ENCODE measurements at places on chromosomes 6 and 20.

DNA sequence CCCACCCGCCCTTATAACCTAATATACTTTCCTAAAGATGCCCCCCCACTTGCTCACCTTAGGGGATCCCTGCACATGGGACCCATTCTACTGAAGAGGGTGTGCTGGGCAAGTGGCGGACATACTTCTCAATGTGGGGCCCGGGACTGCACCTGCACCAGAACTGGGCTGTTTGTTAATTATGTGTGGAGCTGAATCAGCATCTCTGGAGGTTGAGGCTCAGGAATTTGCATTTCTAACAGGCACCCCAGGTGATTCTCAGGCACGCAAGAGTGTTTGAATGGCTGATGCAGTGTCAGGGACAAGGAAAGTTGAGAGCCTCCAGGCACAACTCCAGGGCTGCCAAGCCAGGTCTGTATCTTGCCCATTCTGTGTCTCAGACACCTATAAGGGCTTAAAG, 8.9 kb upstream of the PTPRT start:
- no peak for DNase-seq

GRCh38 chr6:39321761-39322160, 741 bp downstream of the KCNK16 start:
- DNase-seq = no peak

DNA sequence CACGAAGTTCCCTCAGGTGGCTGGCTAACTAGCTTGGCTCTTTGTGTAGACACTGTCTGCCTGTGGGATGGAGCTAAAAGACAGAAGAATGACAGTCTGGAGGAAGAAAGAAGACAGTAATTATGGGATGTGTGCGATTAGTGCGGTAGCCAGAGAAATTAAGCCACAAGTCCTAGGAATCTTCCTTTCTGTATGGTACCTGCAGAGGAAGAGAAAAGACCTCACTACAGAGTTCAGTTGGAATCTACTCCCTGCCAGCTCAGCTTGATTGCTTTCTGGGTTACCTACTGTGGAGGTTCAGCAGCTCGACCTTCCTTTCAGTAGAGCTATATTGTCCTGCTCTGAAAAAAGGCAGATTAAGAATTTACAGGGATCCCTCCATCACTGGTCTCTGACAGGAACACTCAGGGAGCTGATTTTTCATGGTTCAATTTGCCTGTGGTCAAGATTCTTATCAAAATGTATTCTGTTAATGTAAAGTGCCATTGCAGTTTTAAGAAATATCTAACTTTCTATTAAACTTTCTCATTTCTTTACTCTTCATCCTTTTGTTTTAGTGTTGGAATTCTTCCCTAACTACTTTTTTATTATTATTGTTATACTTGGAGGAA, 187.2 kb downstream of the CENPW start:
- no peak for DNase-seq

- no peak for DNase-seq
Measured at GRCh38 chr6:16800942-16801341, 39.7 kb upstream of the ATXN1 start.

DNA sequence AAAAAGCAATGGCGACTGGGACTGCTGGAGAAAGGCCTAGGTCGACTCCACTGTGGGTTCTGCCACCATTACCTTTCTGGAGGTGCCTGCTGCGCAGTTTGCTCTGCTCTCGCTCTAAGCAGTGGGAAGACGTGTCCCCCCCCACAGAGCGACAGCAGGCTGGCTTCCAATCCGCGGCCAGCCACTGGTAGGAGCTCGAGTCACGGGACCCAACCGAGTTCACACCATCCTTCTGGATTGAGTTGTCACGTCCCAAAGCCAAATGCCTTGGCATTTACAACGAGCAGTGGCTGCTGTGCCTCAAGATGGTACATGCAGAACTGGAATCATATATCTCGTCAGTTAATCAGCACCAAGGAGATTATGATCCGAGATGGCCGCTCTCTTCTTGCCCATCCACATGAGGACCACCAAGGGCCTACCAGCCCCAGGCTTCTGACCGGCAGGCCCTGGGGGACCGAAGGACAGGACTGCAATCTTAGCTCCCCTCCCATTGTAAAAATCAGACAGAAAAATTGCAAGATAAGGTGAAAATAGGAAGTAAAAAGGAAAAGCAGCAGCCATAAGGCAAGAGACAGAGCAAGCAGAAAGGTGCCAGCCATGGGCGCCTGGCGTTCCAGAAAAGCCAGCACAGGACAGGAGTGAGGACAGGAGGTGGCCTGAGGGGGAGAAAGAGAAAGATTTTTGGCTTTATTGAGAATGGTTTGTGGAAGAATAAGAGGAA, 74.4 kb downstream of the TRAM2 start:
- DNase-seq = no peak

DNA sequence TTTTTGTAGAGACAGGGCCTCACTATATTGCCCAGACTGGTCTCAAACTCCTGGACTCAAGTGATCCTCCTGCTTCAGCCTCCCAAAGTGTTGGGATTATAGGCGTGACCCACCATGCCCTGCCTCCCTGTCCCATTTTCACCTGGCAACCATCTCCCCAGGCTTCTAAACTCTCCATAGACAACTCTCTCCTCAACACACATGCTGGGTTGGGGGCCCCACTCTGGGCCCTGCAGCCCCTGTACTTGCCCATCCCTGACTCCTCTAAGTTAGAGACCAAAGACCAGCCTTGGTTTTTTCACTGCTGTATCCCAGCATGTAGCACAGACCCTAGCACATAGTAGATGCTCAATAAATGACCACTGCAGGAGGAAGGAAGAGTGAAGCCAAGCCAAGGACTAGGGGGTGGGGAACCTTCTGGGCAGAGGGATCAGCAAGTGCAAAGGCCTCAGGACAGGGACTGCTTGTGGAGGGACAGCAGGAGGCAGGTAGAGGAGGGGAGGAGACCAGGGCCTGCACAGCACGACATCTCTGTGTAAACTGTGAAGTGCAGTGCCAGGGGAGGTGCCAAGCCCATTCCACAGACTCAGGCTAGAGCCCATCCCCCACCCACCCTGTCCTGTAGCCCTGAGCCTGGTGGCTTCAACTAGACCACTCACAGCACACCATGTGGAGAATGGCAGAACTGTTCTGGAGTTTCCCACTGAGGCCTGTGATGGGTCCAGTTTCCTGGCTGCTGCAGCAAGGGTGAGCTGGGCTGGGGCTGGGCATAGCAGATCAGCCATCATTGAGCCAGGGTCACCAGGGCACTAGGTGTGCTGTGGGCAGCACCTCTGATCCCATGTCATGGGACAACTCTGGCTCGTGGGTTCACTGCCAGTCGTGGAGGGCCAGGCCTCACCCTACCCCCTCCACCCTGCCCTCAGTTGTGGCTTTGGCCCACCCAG, 3.4 kb upstream of the SRC start:
- DNase-seq = no peak

GRCh38 chr20:542777-543368, 717 bp downstream of the CSNK2A1 start:
- DNase-seq = peak; percentile 70

DNA sequence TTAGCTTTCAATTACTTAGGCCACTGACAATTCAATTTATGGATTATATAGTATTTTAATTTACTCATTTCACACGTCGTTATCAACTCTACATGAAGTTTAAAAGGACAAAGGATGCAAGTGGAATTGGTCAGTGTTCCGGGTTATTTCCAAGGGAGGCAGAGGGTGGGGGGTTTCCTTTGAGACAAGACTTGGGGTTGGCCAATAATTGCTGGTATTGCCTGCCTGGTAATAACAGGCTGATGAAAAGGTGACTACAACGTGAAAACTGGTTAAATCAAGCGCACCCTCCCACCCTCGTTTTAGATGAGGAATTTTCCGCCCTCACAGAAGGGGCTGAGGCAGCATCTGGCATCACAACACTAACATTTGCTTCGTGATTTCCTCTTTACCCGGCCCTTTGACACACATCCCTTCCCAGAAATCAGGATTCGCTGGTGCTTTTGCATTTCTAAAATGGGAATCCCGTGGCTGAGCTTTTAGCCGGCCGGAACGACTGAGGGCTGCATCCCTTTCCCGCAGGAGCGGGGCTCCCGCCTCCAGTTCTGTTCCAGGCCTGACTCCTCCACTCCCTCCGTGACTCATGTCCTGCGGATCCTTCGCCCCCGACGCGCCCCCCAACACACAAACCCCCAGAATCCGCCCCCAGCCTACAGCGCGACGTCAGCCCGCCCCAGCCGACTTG, 999 bp upstream of the PIM1 start:
- no peak for DNase-seq

All from D341Med (cell line).